CD8-positive, alpha-beta memory T cell (primary cell): ENCODE measurements at places on chromosomes 11 and 22. TPM values are rescaled to one million over a fixed set of nuclear protein-coding genes. Genes with fewer than 3 reads are reported as not detected.

DNA sequence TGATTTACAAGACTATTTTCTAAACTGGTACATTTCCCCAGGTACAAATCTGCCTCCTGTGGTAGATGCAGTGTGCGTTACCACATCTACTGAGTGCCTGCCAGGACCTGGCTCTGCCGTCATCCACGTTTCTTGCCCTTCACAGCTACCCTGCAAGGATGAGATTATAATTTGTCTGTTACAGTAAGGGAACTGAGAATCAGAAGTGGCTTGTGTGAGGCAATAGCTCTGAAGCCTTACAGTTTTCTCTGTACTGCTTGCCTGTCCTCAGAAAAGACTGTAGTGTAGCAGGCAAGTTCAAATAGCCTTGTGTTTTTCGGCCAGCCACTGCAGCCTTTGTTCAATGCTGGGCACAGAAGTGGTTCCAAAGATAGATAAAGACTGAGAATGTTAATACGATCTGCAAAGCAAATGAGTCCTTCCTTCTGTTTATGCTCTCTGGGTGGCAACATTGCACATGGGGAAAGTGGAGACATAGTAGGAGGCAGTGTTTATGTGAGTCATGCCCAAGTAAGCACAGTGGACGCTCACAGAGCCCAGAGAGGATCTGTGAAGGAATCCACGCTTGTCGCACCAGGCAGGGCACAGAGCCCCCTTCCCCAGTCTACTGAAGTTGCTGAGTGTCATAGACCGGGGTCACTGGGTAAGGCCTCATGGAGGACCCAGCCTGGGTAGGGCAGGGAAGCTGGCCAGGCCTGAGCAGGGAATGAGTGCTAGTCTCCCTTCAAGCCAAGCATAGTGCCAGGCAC lies 49.1 kb downstream of the MICAL2 start:
- DNase-seq, result no peak

DNA sequence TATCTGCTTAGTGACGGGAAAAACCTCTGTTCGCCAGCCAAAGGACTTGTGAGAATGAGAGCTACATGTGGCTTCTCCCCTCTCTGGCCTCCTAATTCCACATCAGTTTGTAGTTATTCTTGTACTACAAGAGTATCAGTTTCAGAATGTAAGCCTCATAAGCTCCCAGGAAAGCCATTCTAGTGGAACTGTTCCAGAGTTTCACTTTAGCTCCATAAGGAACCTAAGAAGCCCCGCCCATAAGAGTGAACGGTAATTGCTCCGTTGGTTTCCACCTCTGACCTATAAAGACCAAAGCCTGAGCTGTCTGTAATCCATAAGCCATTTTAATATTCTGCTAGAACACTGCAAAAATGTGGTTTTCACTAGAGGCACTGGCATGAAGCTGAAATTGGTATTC lies 53.0 kb downstream of the SIK3 start:
- no peak for DNase-seq

DNA sequence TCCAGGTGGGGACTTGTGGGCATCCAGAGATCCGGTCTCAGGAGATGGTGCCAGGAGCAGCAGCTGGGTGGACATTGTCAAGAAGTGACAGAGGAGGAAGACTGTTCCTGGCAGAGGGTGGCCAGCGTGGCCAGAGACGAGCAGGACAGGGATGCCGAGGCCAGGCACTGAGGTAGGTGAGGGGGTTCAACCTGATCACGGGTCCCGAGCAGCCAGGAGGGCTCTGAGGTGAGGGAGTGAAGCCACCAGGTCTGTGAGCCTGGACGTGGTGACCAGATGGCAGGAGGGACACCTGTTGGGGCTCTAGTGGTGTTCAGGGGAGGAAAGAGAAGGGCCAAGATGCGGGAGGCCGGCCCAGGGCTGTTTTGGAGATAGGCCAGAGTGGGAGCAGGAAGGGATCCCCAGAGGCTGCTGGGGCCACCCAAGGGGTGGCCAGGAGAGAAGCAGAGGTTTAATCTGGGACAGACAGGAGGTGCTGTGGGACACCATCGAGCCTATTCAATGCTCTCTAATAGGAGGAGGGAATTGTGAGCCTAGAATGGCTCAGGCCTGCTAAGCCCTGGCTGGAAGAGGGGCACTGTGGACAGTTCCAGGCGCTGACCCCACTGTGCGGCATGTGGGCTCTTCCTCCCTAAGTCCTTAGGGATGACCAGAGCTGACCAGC lies 6.3 kb downstream of the PPM1F start:
- DNase-seq, result no peak

DNA sequence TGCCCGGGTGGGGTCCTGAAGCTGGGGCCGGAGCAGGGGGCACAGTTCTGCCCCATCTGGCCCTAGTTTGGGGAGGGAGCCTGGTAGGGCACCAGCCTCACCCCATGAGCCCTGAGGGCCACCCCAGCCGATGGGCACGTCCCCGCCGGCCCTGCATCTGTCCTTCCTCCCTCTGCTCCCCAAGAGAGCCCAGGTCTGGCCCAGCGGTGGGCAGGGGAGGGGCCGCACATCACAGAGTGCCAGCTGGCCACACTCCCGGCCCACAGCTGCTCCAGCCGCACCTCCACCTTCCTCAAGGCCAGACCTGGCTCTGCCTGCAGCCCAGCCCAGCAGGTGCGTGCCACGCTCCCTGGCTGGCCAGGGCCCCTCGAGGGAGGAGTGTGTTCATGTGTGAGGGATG lies 21.6 kb downstream of the BRSK2 start:
- no peak for DNase-seq

DNA sequence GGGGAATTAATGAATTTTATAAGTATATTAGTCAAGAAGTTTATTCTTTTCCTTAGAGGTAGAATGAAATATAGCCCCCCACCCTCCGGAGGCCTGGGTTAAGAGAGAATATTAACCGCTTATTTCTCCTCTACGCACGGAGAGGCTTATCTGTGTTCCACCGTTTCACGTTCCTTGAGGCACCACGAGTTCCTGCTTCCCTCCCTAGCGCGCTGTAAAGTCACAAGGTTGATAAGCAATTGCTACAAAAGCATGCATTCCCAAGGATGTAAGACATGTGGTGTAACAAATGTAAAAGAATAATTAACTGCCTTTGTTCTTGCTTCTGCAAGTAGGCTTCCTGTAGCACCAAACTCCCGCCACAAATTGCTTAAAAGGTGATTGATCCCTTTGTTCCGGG lies 1.5 kb upstream of the ANKRD42 start:
- no peak for DNase-seq

- no peak for DNase-seq
Measured at GRCh38 chr11:119729581-119729927, 554 bp upstream of the NECTIN1 start.

- DNase-seq, result no peak
Measured at GRCh38 chr11:57216463-57216862, 20.6 kb downstream of the APLNR start.

DNA sequence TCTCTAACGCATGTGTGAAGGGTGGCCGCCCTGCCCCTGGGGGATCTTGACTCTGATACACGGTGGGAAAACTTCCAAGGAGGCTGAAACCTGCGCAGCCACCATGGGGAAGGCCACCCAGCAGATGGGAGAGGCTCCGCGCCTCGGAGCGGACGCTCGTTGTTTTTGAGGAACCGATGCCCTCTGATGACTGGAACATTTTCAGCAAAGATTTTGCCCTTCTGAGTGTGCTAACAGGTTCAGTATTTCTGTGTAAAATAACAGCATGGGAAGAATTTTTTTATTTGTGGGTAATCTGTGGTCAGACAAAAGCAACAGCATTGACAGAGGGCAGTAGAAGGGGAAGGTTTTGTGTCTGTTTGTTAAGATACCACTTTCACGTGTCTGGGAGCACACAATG lies 16.7 kb downstream of the MB start:
- DNase-seq, result no peak

DNA sequence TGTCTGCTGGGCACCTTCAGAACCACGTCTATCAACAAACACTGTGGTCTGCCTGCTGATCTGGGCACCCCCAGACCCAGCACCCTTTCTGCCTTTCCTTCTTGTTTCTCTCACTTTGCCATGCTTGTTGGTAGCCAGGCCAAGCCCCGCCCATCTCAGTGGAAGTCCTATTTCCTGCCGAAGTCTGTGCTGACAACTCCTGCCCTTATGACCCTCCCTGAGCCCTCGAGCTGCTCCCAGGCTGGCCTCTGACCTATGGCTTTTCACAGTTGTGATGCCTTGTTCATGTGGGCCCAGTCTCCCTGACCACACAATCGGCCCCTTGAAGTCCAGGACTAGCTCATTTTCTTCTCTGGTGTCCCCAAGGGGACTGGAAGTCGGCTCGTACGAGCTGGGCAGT lies 132.1 kb downstream of the DSCAML1 start:
- DNase-seq, result no peak

- DNase-seq, result no peak
Measured at GRCh38 chr11:95305705-95306104, 74.7 kb upstream of the SESN3 start.

GRCh38 chr22:35488513-35488912 lies 52.1 kb upstream of the RASD2 start:
- DNase-seq, result no peak

- no peak for DNase-seq
Measured at GRCh38 chr11:47413908-47414684, 5.7 kb downstream of the SLC39A13 start.

GRCh38 chr11:44955015-44955738 lies 4.5 kb upstream of the TP53I11 start:
- no peak for DNase-seq

DNA sequence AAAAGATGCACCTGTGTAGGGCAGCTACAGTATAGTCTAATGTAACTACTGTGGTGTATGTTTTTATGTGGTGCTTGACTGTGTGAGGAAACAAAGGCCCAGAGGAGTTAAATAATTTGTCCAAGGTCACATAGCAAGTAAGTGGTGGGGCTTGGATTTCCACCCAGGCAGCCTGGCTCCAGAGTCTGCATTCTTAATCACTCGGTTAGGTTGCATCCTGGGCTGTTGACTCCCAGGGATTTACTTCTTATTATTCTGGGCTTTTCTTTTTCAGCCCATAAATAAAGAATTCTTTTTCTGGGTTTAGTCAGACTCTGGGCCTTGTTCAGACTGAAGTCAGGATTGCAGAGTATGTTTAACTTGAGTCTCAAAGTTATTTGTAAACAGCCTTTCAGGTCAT lies 82.1 kb downstream of the ARHGAP42 start:
- no peak for DNase-seq

GRCh38 chr22:28810821-28811491 lies 10.6 kb upstream of the XBP1 start:
- peak; percentile 40 for DNase-seq

OR52H1 gene
- total RNA-seq, result not detected

SPI1 gene
- total RNA-seq, result 2.0 TPM

FAM83F gene
- total RNA-seq, result 0.33 TPM

OR5B21 gene
- total RNA-seq, result 0.55 TPM

GPR83 gene
- total RNA-seq, result 0.11 TPM

OSM gene
- 18.9 TPM for total RNA-seq

FADS1 gene
- 6.3 TPM for total RNA-seq

TYR gene
- not detected for total RNA-seq

POU2AF2 gene
- not detected for total RNA-seq

SORL1 gene
- 44.5 TPM for total RNA-seq

GAB4 gene
- total RNA-seq, result not detected

ANO1 gene
- total RNA-seq, result not detected

MFRP gene
- not detected for total RNA-seq
